ENCODE measurements at places on chromosomes 4 and X.

GRCh38 chrX:31366041-31366440 is 294.2 kb upstream of the FTHL17 start:
- DNase-seq: no peak

DNA sequence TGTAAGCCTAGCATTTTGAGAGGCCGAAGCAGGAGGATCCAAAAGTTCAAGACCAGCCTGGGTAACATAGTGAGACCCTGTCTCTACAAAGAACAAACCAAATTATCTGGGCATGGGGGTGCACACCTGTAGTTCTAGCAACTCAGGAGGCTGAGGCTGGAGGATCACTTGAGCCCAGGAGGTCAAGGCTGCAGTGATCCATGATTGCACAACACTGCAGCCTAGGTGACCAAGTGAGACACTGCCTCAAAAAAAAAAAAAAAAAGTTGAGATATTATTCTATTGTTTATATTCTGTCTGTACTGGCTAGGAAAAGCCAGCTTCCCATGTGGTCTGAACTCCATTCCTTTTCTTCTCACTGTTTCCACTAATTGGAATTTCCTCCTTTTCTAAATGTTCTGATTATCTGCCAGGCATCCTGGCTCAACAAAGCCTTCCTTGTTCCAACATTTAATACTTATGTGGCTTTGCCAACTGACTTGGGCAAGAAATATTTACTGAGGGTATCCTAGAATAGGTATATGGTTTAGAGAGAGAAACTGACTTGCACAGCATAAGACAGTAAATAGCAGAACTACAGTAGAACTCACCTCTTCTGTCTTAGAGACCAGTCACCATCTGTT is 175.2 kb upstream of the ADAMTS3 start:
- DNase-seq: no peak

- DNase-seq: no peak
Measured at GRCh38 chr4:74098427-74098994, 484 bp downstream of the CXCL2 start.

GRCh38 chr4:183329954-183330742 is 7.9 kb upstream of the CLDN24 start:
- DNase-seq: no peak

DNA sequence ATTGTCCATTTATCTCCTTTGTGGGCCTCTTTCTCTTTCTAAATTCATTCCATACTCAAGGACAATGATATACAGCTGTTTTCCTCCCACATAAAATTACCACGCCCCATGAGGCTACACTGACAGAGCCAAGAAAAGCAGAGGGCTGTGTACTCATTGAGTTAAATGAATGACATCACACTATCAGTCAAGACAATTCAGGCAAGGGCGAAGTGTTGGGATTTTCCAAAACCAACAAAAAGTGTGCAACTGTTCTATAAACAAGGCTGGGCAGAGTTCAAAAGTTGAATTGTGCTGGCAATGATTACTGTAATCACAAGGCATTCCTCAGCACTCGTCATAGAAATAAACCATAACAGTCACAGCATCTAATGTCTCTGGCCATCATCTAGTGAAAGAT is 799.6 kb upstream of the DIAPH2 start:
- DNase-seq: no peak

DNA sequence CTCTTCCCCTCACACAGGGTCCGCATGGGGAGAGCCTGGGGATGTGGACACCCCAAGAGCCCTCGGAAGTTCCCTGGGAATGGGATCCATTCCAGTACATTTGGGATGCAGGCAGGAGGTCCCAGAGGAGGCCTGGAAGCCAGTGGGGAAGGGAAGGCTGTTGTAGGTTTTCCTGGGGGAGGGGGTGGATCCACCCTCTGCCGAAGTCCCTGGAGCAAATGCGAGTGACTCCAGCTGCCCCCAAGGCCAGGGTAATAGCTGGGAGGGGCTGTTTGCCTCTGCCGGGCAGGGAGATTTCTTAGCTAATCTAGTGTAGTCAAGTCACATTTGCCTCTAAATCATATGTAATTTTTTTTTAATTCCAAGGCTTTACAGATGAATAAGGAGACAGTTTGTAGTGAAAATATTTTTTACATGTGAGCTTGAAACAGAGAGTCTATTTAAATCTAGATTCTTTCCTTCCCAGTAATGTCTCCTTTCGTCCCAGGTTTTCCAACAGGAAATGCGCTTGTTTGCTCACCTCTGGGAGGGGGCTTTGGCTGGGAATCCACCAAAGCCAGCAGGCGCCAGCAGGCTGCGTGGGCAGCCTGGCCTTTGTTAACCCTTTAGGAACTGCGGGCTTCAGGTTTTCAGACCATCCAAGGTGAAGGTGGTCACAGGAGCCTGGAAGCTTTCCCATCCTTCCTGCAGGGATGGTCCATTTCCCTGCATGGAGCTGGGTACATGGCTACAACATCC is 26.8 kb downstream of the SH3TC1 start:
- DNase-seq: no peak

DNA sequence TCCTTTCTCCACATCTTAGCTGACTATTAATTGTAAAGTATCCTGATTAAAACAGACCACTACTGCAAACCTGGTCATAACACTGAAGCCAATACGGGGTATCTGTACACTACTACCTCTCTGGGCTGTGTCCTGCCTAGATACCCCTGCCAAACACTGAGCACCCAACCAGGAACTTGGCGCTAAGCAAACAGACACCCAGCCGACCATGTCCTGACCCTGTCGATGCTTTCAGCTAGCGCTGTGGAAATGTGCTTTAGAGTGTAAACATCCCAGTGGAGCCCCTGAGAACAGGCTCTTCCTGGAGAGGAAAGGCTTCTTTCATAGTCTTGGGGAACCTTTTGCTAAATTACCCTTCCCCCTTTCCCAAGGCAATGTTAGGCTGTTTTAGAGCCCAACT is 52.9 kb downstream of the CCNG2 start:
- no peak for DNase-seq

- DNase-seq: no peak
Measured at GRCh38 chrX:81338924-81339323, 137.0 kb downstream of the SH3BGRL start.

DNA sequence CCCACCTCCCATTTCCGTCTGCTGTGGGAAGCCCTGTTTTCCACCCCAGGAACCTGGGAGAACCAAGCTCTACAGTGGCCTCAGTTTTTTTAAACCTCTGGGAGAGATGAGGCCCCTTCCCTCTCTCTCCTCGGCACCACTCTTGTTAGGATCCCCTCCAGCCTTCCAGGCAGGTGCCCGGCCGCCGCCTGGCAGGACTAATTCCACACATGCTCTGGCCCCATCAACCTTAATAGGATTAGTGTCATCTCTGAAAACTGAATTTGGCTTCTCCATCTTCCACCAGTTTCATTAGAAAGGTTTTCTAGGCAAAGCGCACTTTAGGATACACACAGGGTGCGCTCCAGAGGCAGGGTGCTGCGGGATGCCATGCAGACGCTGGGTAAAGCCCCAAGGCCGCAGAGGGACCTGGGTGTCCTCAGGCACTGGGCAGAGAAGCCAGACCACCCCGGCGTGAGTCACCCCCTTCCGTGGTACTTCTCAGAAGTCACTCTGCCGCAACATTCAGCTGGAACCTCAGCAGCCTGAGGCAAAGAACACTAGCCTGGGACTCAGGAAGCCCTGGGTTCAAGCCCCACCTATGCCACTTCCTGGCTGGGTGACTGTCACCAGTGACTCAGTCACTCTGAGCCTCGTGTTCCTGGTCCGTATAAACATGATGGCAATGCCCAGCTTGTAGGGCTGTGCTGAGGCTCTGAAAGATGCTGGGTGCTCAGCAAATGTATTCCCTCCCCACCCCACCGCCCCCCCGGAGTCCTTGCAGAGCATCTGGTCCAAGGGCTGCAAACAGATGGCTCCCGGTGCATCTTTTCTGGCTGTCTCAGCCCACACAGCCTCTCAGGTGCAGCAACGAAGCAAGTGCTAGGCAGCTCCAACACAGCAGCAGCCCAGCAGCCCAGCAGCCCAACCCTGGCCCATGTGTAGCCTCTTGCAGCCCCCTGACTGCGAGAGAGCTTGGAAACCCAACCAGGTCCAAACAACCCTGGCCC is 29.1 kb downstream of the PPP2R2C start:
- no peak for DNase-seq

GRCh38 chr4:80507507-80507906 is 172.0 kb downstream of the CFAP299 start:
- no peak for DNase-seq

DNA sequence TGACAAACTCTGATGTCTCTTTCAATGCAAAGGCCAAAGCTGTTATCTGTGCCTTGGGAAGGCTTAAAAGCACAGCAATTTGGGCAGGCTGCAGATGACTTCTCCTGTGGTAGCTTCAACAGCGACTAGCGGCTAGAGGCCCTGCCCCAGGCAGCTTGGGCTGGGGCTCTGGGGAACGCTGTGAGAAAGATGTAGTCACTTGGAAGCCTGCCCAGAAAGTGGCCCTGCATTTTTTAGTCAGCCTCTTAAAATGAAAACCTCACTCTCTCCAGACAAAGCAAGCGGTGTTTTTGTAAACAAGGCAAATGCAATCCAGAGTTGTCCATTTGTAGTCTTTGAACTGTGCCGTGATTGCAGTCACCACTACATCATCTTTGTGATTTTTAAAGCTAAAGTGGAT is 27.5 kb downstream of the PCYT1B start:
- no peak for DNase-seq

- no peak for DNase-seq
Measured at GRCh38 chr4:35166466-35166865, 1077.8 kb downstream of the ARAP2 start.

- DNase-seq: no peak
Measured at GRCh38 chrX:46601283-46601682, 27.7 kb downstream of the CHST7 start.

DNA sequence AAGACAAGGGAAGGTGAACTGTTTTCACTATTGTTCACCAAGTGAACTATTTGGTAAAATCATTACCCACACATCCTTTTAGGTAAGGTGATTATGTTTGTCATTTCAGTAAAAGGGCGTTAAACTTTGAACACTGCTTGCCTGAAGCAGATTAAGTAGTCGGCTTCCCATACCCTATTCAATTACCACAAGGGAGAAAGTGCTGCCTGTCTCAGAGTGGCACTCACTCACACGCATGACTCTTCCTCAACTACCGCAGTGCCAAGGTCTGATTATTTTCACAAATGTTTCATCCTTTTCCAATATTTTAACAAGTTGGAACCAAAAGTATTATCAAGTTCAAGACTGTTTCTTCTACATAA is 11.0 kb downstream of the VEGFC start:
- DNase-seq: no peak

GRCh38 chr4:3704669-3705068 is 61.5 kb upstream of the ADRA2C start:
- DNase-seq: no peak

- no peak for DNase-seq
Measured at GRCh38 chr4:92189146-92189545, 114.6 kb upstream of the GRID2 start.

DNA sequence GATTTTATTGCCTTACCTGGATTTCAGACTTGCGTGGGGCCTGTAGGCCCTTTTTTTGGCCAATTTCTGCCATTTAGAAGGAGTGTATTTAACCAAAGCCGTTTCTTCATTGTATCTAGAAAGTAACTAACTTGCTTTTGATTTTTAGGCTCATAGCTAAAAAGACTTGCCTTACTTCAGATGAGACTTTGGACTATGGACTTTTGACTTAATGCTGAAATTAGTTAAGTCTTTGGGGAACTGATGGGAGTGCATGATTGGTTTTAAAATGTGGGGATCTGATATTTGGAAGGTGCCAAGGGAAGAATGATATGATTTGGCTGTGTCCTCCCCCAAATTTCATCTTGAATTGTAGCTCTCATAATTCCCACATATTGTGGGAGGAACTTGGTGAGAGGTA is 7.7 kb upstream of the UGT2B10 start:
- no peak for DNase-seq

GRCh38 chr4:30536231-30536630 is 183.9 kb upstream of the PCDH7 start:
- no peak for DNase-seq

DNA sequence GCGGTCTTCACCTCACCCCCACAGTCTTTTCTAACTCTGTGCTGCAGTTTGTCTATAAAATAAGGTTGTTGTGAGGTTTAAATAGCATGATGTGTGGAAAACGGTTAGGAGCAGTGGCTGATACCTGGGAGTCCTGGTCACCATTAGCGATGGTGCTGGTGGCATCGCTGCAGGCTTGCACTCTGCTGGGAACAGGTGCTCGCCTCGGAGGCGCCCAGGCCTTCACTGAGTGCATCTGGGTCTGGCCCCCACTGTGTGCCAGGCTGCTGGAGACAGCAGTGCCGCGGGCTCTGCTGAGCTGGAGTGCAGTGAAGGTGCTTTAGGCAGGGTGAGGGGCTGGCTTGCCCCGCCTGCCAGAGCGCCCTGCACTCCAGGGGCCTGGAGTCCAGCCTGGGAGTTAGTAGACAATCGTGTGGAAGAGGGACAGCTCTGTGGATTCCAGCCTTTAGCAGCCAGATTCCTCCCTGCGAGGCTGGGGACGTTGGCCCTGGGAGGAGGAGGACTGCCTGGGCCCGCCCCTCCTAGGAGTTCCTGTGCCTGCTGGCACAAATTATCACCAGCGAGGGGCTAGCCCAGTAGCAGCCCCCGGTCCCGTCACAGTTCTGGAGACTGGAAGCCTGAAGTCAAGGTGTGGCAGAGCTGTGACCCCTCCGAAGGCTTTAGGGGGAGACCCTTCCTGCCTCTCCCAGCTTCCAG is 7.3 kb downstream of the RGS12 start:
- DNase-seq: no peak

- DNase-seq: no peak
Measured at GRCh38 chr4:10296730-10297129, 160.5 kb downstream of the ZNF518B start.

GRCh38 chrX:53305996-53306937 is 24.9 kb upstream of the IQSEC2 start:
- DNase-seq: no peak

- no peak for DNase-seq
Measured at GRCh38 chr4:105164548-105164947, 17.9 kb downstream of the TET2 start.

DNA sequence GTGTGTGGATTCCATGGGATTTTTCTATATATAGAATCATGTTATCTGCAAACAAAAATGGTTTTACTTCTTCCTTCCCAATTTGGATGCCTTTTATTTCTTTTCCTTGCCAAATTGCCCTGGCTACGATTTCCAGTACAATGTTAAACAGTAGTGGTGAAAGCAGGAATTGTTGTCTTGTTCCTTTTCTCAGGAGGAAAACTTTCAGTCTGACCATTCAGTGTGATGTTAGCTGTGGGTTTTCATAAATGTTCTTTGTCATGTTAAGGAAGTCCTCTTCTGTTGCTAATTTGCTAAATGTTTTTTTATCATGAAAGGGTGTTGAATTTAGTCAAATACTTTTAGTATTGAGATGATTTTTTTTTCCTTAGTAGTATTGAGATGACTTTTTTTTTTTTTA is 10.9 kb downstream of the SAP30 start:
- no peak for DNase-seq

GRCh38 chr4:48180234-48180633 is 46.2 kb upstream of the TXK start:
- DNase-seq: no peak

- DNase-seq: no peak
Measured at GRCh38 chrX:41634284-41634683, 54.5 kb upstream of the GPR34 start.

- no peak for DNase-seq
Measured at GRCh38 chr4:93433840-93434239, 394.7 kb upstream of the ATOH1 start.

GRCh38 chrX:24081661-24082154 is 27.0 kb downstream of the EIF2S3 start:
- peak; percentile 33 for DNase-seq

GRCh38 chr4:158817562-158818296 is 48.9 kb downstream of the FNIP2 start:
- no peak for DNase-seq

- DNase-seq: no peak
Measured at GRCh38 chr4:161186012-161186411, 977.8 kb downstream of the FSTL5 start.

- no peak for DNase-seq
Measured at GRCh38 chrX:85375333-85375738, 4.1 kb downstream of the POF1B start.
